ENCODE measurements at places on chromosomes 3 and 15. TPM values are rescaled to one million over a fixed set of nuclear protein-coding genes. Genes with fewer than 3 reads are reported as not detected.

DNA sequence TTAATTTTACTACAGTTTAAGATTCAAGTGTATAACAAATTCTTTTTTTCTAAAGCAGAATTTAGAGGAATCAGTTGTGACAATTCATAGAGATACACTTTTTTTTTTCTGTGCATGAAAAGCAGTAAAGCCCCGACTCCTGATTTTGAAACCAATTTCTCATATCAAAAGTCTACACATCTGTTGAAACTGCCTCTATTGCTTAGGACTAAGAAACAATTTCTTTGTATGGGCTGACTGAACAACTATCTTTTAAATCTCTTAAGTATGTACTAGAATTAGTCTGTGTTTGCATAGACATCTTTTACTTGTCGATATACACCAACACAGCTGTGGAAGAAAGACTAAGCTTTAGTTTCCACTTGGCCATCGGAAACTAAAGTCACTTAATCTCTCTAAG is 127.6 kb downstream of the MEIS2 start:
- DNase-seq = no peak

- no peak for DNase-seq
Observed at GRCh38 chr15:39792844-39793335, 10.2 kb upstream of the FSIP1 start.

GRCh38 chr3:98596541-98597500 is 3.4 kb upstream of the CPOX start:
- no peak for DNase-seq

DNA sequence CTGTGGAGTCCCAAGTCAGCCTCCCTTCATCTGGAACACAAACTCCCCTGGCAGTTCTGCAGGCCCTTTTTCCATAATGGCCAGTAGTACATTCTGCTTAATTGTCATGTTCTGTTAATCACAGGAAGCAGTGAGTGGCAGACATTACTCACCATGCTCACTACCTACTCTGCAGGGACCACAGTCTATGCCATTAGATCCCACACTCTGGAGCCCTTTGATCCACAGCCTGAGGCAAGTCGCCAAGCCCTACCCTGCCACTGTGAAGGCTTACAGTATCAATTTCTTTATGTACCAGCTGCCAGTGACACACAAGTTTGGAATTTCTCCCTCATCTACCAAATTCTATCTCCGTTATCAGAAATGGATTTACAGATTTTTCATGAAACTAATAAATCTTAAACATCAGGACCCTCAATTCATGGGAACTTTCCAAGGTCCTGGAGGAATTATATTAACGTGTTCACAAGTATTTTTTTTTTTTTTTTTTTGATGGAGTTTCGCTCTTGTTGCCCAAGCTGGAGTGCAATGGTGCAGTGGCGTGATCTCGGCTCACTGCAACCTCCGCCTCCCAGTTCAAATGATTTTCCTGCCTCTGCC is 20.6 kb upstream of the WWTR1 start:
- DNase-seq = peak; percentile 93

DNA sequence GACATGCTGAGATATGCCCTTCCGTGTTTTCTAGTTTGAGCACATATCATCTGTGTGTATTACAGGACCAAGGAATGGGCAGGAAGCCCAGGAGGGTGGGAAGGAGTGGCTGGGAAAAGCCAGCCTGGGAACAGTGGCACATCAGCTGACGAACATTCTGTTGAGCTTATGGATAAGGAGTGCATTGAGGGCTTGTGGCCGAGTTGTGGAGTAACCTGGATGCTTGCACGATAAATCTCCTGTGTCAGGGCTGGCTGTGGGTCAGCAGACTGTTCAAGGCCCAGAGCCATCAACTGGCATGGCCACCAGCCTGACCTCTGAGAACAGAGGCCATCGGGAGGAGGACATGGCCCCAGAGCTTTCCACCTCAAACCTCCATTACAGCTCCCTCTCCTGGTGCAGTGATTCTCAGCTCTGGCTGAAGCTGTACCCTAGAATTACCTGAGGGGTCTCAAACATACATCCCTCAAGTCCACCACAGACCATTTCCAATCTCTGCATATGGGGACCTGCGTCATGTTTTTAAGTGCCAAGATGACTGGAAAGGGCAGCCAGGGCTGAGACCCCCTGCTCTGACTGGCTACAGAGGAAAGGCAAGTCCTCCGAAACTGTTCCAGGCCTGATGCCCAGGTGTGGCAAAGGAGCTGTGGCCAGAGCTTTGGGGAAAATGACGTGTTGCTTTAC is 4.8 kb upstream of the VILL start:
- DNase-seq = no peak

- peak; percentile 79 for DNase-seq
Observed at GRCh38 chr3:179852142-179852905, 184.4 kb downstream of the PEX5L start.

DNA sequence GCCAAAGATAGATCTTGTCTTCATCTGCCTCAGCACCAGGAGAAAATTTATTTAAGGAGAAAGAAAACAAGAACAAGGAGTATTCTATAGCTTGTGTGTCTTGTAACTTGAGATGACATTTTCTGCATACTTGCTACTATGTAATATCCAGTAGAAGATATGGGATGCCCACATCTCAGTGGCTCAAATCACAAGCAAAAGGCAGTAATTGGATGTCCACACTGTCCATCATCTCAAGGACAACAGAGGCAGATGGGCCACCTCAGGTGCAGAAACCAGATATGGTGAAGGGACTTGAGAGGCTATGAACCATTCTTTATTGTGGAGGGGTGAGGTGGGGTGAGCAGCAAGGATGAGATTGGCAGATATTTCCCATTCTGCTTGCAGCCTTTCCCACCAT is 309.0 kb downstream of the GBE1 start:
- no peak for DNase-seq

GRCh38 chr15:64004587-64004986 is 41.7 kb downstream of the DAPK2 start:
- peak; percentile 63 for DNase-seq

DNA sequence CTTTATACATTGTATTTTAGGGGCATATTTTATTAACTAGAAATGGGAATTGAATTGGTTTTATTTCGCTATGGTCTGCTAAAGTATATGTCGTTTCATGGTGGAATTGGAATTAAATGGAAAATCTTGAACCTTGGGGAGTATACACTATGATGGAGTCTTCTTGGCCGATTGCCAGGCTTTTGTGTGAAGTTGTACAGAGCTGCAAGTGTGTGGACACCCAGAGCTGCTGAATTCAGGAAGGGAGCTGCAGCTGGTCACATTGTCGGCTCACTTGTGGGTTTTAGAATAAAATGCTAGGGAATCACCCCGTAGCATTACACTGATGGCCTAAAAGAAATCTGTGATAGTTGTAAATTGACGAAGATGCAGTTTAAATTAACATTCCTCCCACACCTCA is 35.1 kb downstream of the USP3 start:
- no peak for DNase-seq

GRCh38 chr15:71294251-71294910 is 179.1 kb downstream of the THSD4 start:
- DNase-seq = no peak

- no peak for DNase-seq
Observed at GRCh38 chr15:66474135-66474534, 23.4 kb downstream of the SNAPC5 start.

- peak; percentile 9 for DNase-seq
Observed at GRCh38 chr3:156433910-156434309, 121.0 kb downstream of the SSR3 start.

DNA sequence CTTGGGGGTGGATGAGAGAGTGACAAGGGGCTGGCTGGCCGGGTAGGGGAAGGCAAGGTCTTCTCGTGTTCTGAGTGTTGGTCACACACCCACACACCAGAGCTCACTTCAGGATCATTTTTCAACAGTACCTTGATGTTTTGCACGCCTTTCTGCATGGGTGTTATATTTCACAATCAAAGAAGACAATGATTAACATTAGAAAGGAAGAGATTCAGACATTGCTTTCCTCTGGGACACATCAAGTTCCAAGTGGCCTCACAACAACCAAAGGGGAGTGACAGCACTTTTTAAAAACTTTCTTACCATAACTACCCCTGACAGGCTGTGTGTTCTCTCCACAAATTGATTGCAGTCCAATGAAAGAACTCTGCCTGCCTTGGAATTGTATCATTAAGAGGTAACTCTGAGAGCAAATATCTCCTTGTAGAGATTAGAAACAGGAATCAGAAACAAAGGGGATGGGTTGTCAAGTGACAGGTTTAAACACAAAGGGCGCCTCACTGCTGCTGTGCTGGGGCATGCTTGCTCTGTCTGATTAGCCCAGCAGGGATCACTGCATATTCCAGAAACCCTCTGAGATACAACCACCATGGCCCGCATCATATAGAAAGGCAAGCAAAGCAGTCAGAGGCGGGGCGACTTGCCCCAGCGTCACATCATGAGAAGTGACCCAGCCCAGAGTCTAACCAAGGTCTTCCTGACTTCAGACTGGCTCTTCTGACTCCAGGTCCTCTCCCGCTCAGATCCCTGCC is 230.8 kb downstream of the FEZF2 start:
- no peak for DNase-seq

GRCh38 chr3:46423588-46423987 is 16.5 kb downstream of the CCRL2 start:
- peak; percentile 51 for DNase-seq

- no peak for DNase-seq
Observed at GRCh38 chr15:64447536-64448315, 12.7 kb upstream of the ZNF609 start.

DNA sequence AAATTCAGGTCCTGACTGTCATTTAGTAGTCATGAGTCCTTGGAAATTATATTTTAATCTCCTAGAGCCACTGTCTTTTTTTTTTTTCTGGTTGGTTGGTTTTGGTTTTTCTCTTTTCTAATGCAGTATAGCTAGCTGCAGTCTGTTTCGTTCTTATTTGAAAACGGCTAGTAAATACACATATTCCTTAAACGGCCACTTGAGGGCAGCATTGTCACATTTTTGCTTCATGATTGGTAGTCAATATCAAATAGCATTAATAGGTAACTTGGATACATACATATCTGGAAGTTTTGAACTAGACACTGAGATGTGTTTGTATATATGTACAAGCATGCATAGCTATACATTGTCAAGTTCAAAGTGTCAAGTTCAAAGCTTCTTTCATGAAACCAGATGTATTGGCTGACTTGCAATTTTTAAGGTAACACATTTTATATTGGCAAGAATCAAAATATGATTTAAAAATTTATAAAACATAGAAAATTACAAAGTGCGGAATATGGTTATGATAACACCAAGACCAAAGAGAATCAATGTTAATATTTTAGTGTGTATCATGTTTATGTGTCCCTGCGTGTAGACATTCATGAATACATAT is 22.5 kb downstream of the GABRA5 start:
- peak; percentile 60 for DNase-seq

- no peak for DNase-seq
Observed at GRCh38 chr3:137222736-137223225, 265.0 kb downstream of the IL20RB start.

- DNase-seq = peak; percentile 53
Observed at GRCh38 chr3:134311265-134311664, 60.6 kb upstream of the RYK start.

DNA sequence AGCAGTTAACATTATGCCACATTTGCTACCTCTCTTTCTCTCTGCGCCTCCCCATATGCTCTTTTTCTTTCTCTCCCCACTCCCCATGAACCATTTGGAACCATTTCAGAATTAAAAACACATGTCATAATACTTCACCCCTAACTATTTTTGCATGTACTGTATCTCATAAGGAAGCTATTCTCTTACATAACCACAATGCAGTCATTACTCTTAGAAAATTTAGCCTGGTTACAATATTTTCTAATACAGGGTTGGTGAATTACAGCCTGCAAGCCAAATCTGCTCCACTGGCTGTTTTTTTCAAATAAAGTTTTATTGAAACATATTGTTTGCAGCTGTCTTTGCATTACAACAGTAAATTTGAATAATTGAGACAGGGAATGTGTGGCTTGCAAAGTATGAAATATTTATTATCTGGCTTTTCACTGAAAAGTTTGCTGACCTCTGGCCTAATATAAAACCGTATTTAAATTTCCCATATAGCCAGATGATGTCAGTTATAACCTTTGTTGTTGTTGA is 62.8 kb downstream of the SGO1 start:
- no peak for DNase-seq

DNA sequence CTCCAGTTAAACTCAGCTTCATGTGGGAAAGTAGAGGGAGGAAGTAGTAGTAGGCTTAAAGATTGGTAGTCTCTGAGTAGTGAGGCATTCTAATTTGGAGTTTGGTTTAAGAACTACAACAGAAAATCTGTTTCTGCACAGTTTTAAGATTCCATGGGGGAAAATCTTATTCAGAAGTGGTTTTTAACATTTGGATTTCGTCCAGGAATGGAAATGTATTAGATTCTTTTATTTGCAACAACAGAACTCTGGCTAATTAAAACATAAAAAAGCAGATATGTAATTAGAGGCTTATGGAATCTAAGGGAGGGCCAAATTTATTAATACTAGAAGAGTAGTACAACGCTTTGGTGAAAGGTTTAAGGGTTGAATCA is 36.0 kb downstream of the NECTIN3 start:
- no peak for DNase-seq

DNA sequence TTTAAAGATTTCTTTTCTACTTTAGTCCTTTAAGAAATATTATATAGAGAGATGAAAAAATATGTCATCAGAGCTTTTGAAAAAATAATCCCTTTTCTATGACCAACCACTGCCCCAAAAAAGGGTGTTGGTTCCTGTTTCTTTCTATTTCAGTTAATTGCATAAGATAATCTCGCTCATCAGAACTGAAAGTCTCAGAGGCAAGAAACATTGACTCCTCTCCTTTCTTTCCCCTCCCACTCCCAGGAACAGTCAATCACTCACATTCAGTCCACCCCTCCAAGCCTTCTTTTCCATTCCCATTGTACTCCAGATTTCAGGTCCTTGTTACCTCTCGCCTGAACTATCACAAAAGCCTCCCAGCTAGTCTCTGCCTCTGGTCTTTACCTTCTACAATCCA is 153.7 kb upstream of the ABI3BP start:
- DNase-seq = no peak

- no peak for DNase-seq
Observed at GRCh38 chr3:184196536-184196935, 10.5 kb downstream of the ABCF3 start.

DNA sequence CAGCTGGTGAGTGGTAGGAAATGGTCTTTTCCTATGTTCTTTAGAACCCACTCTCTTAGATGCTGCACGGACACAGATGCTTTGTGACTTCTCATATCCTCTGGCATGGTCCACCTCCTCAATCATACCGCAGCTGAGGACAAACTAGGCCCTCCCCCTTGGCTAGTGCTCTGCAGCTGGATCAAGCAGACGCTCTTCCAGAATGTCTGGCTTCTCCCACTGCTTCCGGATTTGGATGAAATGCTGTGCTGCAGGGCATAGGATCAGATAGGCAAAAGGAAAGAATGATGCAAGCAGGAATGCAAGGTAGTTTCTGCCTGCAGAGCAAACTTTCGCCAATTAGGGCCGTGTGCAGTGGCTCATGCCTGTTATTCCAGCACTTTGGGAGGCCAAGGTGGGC is 75.7 kb upstream of the SLC4A7 start:
- DNase-seq = peak; percentile 14

PIGZ gene
- total RNA-seq = 0.23 TPM

FOXB1 gene
- 0.06 TPM for total RNA-seq

GOLGA8R gene
- not detected for total RNA-seq

NR2E3 gene
- not detected for total RNA-seq

PRR20G gene
- not detected for total RNA-seq

ZPLD1 gene
- not detected for total RNA-seq

DPPA2 gene
- total RNA-seq = 0.68 TPM

EXD1 gene
- total RNA-seq = not detected

ZNF445 gene
- total RNA-seq = 4.9 TPM
